LHCN-M2 (cell line): ENCODE measurements at places on chromosomes 1 and 21. TPM values are rescaled to one million over a fixed set of nuclear protein-coding genes. Genes with fewer than 3 reads are reported as not detected.

DNA sequence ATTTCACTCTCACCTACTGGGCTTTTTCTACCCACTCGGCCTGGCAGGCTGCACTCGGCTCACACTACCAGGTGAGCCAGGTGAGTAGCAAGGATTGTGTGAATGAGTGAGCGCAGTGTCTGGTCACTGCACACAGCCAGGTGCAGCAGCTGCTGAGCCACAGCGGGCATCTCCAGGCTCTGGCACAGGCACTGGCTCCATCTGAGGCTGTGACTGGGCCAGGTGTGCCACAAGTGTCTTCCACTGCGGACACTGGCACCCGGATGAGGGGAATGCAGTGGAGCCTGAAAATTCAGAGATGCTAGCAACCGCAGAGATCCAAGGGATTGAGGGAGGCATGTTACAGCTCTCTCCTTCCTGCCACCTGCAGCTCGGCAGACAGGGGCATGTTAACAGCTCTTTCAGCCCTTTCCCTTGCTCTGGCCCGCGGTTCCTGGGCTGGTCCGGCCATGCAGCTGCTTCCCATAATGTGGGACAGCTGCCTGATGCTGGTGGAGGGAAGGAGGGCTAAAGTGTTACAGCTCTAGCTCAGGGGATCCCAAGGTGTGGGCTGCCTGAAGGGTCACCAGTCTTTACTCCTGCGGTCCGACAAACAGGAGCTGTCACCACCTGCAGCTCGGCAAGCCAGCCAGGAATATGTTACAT, 1038.3 kb downstream of the AMY1C start:
- DNase-seq = no peak

- no peak for DNase-seq
Measured at GRCh38 chr1:78003070-78003746, 1.5 kb upstream of the DNAJB4 start.

DNA sequence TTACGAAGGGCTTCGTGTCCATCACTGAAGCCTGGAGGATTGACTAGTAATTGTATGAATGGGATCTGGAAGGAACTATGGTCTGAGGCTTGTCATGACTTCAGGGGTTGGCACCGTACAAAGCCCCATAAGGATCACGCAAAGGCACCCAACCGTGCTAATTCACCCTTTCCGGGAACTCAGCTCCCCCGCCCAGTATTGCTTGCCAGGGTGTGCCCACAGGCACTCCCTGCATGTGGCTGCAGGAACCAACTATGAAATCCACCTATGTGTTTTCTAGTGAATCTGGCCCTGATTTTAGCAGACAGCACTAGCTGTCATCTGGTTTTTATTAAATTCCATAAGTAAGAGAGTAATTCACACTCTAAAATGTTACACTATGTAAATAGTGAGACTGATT, 139.2 kb downstream of the TM2D1 start:
- DNase-seq = no peak

DNA sequence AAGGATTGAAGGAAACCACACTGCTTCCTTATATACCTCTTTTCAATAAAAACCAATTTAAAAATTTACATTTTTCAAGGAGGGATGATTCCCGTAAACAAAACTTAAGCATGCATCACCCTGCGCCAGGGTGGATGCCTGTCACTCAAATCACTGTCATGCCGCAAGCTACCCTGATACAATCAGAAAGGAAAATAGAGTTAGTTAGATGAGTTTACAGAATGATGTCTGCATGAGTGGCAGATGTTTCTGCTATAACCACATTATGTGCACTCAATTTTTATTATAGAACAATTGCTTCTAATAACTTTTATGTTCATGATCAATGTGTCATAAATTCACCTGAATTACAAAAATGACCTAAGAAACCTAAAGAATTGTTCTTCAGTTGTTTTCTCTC, 123.4 kb upstream of the ADGRL4 start:
- DNase-seq = no peak

GRCh38 chr1:211783897-211784296, 46.7 kb downstream of the LPGAT1 start:
- no peak for DNase-seq

- no peak for DNase-seq
Measured at GRCh38 chr1:74857676-74858075, 124.7 kb downstream of the TYW3 start.

DNA sequence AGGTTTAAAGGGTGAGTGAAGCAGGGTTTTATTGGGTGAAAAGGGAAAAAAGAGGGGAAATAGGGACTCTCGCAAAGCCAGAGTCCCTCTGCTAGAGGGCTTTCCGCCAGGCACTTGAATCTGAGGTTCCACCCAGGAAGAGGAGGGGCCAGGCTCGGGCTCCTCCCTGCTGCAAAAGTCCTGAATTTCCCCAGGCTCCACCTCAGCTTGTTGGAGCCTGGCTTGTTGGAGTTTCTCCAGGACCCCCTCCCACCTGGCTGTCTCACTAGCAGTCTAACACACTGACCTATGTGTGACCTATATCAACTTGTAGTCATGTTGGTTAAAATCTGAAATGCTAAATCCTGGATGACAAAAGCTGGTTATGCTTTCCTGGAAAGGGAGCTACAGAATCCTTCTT, 25.5 kb downstream of the GBP2 start:
- DNase-seq = no peak

GRCh38 chr1:52574594-52574993, 21.7 kb upstream of the TUT4 start:
- DNase-seq = peak; percentile 74

- peak; percentile 27 for DNase-seq
Measured at GRCh38 chr1:58979086-58979485, 195.2 kb upstream of the JUN start.

The ARMH1 gene
- not detected in 2 replicates for total RNA-seq
